ENCODE measurements at places on chromosomes 2 and 18.
A peak's percentile ranks its signal among the peaks of the same experiment; 100 is the strongest.

GRCh38 chr18:2222270-2223185 is 348.8 kb downstream of the METTL4 start:
- no peak for DNase-seq

DNA sequence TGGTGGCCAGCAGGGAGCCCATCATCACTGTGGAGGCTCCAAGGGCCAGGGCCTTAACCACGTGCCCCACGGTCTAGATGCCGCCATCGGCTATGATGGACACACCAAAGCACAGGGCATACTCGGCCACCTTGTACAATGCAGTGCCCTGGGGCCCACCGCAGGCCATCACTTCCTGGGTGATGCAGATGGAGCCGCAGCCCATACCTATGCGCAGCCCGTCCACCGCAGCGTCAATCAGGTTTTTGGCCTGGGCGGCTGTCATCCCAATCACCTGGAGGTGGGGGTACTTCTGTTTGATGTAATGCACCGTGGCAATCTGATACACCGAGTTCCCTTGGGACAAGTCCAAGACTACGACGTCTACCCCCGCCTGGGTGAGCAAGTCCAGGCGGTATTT is 153.3 kb upstream of the ZSWIM2 start:
- no peak for DNase-seq

GRCh38 chr2:59307196-59307595 is 1066.1 kb upstream of the FANCL start:
- no peak for DNase-seq

- peak; percentile 65 for DNase-seq
Measured at GRCh38 chr2:71226096-71226964, 573 bp downstream of the PAIP2B start.

DNA sequence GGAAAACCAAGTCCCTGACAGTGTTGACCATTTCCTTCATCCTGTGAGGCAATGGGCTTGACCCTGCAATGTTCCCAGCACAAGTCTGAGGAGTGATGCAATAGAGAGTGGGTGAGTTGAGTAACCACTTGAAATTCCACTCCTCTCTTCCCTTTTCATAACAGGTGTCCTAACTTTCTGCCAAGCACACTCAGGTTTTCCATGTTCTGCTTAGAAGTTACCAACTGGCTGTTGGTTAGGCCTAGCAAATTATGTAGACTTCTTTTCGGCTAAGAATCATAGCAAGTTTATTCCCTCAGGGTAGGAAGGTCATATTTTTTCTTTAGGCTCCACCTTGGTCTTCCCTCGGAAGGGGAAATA is 11.5 kb downstream of the GNLY start:
- no peak for DNase-seq

DNA sequence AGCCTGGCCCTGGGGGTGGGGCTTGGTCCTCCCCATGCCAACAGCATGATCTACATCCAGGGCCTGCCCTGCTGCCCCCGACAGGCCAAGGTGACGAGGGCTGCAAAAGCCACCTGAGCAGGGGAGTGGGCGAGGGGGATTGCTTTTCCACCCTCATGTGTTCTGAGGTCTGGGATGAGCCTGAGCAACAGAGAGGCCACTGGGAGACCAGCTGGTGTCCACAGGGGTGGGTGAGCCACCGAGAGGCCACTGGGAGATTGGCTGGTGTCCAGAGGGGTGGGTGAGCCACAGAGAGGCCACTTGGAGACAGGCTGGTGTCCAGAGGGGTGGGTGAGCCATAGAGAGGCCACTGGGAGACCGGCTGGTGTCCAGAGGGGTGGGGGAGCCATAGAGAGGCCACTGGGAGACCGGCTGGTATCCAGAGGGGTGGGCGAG is 147.4 kb upstream of the GPC1 start:
- no peak for DNase-seq

DNA sequence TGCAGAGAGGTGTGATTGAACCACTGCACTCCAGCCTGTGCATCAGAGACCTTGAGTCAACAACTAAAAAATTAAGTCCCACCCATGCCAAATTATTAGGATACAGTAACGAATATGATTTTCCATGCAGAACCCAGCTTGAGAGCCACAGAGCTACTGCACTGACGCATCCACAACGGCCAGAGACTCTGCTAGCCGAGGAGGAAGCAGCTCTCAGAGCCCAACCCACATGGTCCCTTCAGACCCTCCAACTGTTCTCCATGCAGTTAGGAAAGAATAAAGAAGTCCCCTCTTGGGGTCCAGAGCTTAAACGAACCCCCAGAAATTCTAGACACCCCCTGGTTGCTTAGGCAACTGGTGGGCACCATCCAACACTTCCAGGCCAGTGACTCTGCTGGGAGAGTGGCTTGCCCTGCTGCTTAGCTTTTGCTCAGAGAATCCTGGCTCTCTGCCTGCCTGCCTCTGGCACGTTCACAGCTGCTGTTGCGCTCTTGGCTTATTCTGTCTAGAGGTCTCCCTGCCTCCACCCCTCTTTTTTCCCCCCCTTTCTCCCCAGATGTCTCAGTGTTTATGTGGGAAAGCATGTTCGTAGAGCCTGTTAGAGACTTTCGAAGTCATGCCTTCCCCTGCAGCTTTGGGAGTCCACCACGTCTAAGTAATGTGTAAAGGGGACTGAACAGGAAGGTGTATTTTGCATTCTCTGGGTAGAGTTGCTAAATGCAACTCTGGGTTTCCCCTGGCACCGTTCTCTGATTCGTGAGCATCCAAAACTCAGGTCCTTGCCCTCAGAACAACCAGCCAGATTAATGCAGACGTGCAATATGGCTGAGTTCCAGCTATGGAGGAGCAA is 26.0 kb upstream of the SP3 start:
- DNase-seq = peak; percentile 22

DNA sequence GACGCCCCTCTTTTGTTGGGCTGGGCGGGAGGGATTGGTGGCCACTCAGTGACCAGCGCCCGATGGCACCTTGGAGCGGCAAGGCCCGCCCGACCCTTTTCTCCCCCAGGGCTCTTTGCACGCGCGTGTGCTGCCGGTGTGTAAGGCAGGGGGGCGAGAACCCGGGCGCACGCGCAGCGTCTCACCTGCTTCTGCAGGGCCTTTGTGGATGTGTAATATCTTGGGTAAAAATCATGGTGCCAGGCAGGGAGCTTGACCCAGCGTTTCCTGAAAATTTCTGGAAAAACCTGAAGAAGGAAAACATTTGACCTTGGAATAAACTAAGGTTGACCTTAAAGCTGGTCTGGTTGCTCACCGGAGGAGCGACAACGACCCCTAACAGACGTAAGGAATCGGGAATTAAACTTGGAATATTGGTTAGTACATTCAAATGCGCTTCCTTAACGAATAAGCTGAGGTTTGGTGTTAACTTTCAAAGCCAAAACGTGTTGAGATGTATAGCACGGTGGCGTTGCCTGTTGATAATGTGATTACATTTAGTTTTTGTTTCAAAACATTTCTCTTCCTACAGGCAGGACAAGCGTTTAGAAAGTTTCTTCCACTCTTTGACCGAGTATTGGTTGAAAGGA is 438 bp downstream of the HSPE1 start:
- DNase-seq = no peak

DNA sequence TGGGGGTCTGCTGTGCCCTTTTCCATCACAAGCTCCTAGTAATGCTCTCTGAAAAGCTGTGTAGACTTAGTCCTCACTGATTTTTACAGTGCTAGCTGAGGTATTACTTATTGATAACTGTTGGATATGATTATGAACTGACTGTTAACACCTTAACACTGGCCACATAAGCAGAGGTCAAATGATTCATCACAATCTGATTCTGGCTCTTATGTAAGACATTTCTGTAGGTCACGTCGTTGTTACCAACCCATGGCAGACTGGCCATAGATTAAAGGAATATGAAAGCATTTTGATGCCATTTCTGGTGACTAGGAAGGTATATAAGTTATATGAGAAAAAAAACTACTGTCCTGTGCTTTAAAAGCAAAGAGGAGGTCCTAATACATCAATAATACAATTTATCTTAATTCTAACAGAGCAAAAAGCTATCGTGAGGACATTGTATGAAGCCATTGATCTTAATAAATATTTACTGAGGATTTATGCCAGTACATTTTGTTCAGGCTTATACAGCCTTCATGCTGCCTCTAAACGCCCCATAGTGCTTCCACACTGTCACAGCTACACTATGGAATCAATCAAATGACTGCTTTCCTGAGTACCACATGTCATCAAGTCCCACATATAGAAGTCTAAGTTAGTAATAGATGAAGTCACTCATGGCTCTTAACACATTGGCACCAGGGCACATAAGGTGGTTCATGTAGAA is 6.9 kb upstream of the RND3 start:
- no peak for DNase-seq

DNA sequence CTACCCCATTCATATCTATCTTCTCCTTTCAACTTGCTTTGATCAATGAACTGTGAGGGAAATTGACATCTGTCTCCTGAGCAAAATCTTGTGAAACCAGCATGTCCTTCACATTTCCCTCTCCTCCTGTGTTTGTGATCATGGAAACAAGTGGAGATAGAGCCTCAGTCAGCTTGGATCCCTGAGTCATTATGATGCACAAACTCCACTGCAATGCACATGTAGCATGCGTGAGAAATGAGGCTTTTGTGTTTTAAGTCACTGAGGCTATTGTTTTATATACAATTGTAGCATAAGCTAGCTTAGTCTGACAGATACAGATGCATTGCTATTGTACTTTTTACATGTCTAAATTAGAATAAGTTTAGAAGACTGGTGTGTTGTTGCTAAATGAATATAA is 85.2 kb upstream of the HNMT start:
- no peak for DNase-seq

- no peak for DNase-seq
Measured at GRCh38 chr2:26526105-26526504, 48.2 kb upstream of the OTOF start.

- no peak for DNase-seq
Measured at GRCh38 chr2:200377355-200378336, 71.2 kb downstream of the SPATS2L start.

DNA sequence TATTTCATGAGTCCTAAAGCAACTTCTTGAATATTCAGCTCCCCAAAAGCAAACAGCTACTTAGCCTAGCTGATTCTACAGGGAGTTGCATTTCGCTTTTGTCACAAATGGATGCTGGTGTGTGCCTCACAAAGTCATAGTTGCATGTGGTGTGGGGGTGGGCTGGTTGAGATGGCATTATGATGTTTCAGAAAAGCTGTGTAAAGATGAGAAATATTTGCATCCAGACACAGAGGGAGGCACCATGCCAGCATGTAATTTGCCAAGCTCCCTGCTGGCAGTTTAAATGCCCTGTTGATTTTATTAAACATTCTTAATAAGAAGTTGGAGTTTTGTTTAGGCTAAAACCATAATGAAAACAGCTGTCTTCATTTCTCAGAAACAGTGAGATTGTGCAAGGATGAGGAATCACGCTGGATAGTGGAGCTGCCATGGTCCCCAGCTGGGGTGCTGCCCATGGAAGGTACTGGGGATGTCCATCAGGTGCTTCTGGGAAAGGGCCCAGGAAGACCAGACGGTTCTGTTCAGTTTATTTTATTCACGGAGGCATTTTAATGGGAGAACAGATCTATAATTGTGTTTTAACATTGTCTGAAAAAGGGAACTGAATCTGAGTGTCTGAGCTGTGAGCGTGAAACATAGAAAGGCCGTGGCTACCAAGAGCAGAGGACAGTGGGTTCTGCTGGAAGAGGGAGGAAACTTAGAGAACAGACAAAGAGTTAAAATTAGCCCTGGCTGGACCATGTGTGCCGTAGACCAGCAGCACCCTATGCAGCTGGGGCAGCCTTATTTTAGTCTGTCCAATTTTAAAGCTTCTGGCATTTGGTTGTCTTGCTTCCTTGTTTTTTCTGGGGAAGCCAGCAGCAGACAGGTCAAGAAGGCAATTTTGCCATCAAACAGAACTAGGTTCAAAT is 177.1 kb downstream of the FAM210A start:
- DNase-seq = no peak

DNA sequence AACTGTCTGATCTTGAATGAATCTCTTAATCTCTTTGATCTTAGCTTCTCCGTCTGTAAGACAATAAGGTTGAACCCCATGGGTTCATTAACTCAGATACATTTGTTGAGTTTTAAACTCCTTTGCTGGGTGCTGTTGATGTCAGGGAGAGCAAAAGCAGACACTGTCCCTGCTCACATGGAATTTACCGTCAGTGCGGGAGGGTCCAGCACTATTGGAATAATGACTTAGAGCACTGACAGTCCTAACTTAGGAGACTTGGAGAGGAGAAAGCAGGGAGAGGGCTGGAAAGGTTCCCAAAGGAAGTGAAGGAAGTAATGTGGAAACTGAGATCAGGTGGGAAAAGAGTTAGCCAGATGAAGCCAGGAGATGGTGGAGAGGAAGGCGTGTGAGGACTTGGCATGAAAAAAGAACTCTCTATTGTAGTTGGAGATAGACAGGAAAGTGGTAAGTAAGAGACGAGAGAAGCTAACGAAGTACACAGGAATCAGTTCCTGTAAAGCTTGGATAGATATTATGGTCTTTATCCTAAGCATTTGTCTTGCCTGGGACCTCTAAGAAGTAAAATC is 141.4 kb upstream of the SERTAD2 start:
- no peak for DNase-seq

DNA sequence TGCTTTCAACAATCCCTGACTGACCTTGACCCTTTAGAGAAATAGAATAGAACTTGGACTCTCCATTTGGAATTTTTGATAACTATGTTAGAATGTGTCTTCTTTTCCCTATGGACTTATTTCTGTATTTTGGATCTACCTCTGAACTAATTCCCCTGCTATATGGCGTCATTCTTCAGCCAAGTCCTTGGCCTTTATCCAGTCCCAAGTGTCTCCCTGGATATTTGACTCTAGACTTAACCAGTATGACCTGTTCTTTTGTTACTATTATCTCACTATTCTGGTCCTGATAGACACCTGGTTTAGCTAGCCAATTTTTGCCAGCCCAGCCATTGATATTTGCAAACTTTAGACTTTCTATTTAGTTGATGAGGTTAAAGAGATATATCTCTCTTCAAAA is 186.8 kb downstream of the KCNS3 start:
- DNase-seq = no peak

GRCh38 chr2:151403914-151404313 is 5.8 kb upstream of the RIF1 start:
- no peak for DNase-seq

DNA sequence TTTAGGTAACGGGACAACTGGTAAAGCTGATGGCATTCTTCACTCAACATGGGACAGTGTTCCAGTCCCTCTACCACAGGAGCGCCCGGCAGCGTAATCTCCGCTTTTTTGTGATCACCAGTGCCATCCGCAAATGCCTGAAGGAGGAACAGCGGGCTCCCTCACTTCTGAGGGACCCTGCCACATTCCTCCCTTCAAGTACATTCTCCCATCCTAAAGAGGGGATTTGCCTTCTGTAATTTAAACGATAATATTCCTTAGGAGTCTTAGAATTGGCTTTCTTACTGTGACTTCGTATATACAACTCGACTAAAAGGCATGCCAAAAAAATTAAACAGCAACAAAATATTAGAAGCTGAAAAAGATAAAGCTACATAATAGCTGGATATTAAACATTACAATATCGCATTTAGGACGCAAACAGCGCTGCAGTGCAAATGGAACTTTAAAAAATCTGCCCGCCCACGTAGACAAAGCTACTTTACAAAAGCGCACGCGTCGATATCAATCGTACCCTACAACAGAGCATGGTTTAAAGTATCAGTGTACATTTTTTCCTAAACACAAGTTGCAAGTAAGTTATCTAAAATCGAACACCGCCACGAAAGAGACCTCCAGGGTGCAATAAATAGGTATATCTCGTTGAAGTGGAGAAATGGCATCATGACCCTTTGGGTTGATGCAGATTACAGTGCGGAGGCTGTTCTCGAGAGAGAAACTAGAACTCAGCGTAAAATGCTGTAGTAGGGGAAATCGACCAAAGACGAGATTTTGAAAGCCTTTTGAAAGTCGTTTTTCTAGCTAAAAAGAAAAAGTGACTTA is 2.3 kb upstream of the VSNL1 start:
- DNase-seq = peak; percentile 38

All from glutamatergic neuron (in vitro differentiated cells).